HFFc6 (cell line): ENCODE measurements at places on chromosomes 7 and 10. TPM values are rescaled to one million over a fixed set of nuclear protein-coding genes. Genes with fewer than 3 reads are reported as not detected.

The CADPS2 gene
- total RNA-seq, result not detected in 3 replicates

The RPEL1 gene
- total RNA-seq, result not detected in 3 replicates

The TSPAN12 gene
- total RNA-seq, result 0.34 to 0.75 TPM (median 0.47 TPM) in 3 replicates

The GRK5 gene
- 9.4 to 16.4 TPM (median 10.6 TPM) in 3 replicates for total RNA-seq

The PFKP gene
- 131 to 171 TPM (median 166 TPM) in 3 replicates for total RNA-seq

The ASAH2 gene
- 0.80 to 5.3 TPM (median 1.5 TPM) in 3 replicates for total RNA-seq

The DPP6 gene
- total RNA-seq, result not detected in 3 replicates

GRCh38 chr7:64888901-64889685 lies 14.0 kb upstream of the ZNF273 start:
- DNase-seq, result no peak

DNA sequence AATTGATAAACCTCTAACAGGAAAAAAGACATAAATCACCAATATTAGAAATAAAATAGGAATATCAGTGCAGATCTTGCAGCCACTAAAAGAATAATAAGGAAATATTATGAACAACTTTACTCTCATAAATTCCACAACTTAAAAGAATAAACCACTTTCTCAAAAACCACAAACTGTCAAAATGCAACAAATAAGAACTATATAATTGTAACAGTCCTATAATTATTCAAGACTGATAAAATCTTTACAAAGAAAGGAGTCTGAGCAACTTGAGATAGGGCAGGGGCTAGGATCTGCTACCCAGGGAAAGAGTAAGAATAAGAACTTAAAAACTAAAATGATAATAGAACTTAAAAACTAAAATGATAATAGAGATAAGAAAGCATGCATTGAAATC lies 169.5 kb upstream of the GDF10 start:
- no peak for DNase-seq

- peak; percentile 55 for DNase-seq
Observed at GRCh38 chr10:15088428-15089261, at the start of gene ACBD7. Gene ACBD7 (minus strand): TSS chr10:15088776. CDS start chr10:15088728, 48 bp downstream.

GRCh38 chr7:29797112-29797944 lies 9.0 kb upstream of the WIPF3 start:
- DNase-seq, result no peak

- DNase-seq, result no peak
Observed at GRCh38 chr10:128693493-128694131, 567.4 kb upstream of the MKI67 start.

DNA sequence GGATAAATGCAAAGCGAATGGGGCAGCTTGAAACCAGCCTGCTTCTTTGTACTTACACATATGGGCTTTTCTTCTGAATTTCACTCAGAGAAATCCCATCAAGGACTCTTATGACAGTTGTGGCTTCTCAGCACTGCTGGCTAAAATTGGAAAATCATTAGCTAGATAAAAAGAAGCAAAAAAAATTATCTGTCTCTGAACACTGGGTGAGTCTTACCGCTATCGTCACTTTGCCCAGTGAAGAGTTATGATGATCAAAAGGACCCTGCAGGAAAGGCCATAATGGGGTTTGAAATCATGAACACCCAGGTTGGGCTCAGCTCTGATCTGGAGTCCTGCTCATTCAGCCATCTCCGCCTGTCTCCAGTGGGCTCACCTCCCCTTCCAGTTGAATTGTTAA lies 34.3 kb downstream of the AOAH start:
- no peak for DNase-seq

- no peak for DNase-seq
Observed at GRCh38 chr10:125881192-125881591, at the start of gene DHX32. Gene DHX32 (minus strand): TSS chr10:125881292. CDS start chr10:125880824, 468 bp downstream.

DNA sequence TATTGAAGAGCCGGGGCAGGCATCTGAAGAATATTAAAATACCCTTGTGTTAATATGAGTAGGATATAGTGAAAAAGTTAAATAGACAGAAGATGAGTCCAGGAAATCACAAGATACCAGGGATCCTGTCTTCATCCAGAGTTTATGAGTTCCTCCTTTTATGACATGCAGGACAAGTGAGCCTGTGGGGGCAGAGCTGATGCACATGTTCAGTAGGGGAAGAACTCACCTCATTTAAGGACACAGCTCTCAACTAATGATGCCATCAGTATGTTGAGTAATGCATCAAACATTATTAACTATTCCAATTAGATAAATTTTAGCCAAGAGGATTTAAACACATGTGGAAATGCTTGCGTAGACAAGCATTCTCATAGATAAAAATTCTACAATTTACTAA lies 435.8 kb upstream of the AKR1E2 start:
- no peak for DNase-seq

DNA sequence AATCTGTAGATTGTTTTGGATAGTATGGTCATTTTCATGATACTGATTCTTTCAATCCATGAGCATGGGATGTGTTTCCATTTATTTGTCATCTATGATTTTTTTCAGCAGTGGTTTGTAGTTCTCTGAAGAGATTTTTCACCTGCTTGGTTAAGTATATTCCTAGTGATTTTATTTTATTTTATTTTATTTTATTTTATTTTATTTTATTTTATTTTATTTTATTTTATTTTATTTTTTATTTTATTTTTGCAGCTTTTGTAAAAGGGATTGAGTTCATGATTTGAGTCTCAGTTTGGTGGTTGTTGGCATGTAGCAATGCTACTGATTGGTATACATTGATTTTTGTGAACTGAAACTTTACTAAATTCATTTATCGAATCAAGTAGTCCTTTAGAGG lies 404.2 kb downstream of the SDK1 start:
- DNase-seq, result no peak

DNA sequence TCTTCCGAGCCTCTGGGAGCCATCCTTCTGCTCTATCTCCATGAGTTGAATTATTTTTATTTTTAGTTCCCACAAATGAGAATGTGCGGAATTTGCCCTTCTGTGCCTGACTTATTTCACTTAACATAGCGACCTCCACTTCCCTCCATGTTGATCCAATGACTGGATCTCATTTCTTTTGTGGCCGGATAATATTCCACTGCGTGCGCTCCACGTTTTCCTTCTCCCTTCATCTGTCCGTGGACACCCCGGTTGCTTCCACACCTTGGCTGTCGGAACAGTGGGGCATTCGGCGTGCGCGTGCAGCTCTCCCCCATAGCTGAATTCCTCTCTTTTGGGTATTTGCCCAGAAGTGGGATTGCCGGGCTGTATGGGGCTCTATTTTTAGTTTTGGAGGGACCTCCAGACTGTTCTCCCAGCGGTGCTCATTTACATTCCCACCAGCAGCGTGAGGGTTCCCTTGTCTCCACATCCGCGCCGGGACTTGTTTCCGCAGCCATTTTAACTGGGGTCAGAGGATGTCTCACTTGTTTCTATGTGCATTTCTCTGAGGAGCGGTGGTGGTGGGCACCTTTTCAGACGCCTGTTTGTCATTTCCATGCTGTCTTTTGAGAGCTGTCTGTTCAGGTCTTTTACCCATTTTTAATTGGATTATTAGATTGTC lies 51.0 kb upstream of the SUN1 start:
- no peak for DNase-seq
